ENCODE measurements at places on chromosomes 4 and X. TPM values are rescaled to one million over a fixed set of nuclear protein-coding genes. Genes with fewer than 3 reads are reported as not detected.

- DNase-seq: no peak
These were observed 10.2 kb downstream of the CCNG2 start for GRCh38 chr4:77167173-77167572.

DNA sequence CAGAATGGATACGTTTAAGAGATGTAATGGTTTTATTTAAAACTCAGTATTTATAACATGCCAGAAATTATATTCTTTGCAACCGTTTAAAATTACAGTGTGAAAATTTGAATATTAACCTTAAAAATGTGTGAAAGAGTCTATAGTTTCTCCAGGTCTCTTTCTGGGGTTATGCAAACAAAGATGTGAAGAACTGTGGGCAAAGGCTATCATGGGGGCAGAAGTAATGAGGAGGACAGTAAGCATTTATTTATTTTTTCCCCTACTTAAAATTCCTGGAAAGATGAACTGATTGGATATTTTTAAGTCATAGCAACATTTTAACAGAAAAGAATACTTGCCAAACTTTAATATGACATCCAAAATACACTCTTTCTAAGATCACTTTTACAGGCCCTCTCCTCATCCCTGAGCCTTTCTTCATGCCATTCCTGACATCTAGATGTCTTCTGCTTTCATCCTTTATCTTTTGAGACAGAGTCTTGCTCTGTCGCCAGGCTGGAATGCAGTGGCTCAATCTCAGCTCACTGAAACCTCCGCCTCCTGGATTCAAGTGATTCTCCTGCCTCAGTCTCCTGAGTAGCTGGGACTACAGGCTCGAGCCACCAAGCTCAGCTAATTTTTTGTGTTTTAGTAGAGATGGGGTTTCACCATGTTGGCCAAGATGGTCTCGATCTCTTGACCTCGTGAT, 46.1 kb downstream of the TMEM131L start:
- DNase-seq: no peak

DNA sequence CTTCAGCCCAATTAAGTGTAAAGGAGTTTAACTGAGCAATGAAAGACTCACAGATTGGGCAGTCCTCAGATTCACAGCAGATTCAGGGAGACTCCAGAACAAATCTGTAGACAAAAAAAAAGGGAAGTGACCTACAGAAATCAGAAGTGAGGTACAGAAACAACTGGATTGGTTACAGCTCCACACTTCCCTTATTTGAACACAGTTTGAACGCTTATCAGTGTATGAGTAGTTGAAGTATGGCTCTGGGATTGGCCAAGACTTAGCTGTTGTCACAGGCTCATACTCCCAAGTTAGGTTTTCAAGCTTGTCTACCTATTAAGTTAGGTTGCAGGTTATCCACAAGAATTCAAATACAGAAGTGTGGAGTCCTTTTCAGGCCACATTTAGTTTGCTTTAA, 112.4 kb upstream of the ELOVL6 start:
- no peak for DNase-seq

Gene TENT5D
- not detected for total RNA-seq

Gene CDX4
- total RNA-seq: not detected

Gene PTTG2
- not detected for total RNA-seq

DNA sequence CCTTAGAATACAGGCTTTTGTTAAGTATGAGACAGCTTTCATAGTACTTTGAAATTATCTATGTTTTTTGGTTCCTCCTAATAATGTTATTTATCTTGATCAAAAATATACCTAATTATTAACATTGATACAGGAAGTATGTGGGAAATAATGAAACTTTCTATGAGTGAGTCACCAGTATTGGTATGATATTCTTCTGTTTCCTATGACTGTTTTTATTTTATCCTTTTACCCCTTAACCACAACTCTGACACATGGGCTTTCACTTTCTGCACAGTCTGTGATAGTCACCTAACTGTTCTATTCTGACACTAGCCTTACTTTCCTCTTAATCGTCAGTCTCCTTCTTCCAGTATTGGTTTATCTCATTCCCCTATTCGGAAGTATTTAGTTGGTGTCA, 4.7 kb downstream of the THAP9 start:
- no peak for DNase-seq

GRCh38 chr4:119211867-119212233, 663 bp upstream of the USP53 start:
- no peak for DNase-seq

DNA sequence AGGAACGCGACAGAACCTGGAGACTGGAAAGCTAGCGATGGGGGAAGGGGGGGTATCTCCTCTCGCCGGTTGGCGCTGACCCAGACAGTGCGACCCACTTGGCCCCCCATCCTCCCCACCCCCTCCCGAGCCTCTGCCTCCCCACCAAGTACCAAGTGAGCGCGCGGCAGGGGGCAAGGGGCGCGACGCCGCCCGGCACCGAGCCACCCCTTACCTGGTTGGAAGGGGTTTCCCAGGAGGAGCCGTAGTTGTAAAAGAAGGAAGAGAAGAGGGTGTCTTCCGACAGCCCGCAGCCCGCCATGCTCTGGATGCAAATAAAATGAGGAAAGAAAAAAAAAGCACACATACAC, 112.2 kb downstream of the DHX15 start:
- DNase-seq: no peak

DNA sequence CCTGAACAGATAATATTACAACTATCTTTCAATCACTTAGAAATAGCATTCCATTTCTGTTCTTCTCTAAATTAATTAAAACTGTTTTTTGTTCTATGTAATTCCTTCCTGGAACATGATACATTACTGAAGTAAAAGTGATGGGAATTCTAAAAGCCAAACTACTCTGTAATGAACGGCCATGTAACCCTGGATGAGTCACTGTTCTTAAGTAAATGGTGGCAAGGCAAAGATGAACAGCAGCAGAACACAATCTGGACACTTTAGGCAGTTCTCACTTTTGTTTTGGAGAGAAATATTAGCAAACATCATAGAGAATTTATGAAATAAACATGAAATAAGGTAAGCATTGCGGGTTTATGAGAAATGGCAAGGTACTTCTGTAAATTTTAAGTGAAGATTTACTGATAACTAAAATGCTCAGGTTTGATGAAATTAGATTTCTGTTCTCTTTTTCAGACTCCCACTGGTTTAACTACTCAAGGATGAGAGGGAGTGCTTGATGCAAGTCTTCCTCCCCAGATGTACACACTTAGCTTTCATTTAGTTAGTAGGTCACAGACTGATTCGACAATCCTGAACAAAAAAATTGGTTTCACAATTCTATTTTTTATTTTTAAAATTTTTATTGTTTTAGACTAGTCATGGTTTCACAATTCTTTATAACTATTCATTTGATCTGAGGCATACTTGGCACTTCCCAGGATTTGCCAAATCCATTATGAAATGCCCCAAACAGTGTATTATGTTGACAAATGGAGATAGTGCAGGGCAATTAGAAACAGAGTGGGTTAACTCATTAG, 964 bp upstream of the GPR82 start:
- DNase-seq: no peak

Gene ATOH1
- not detected for total RNA-seq

GRCh38 chr4:79141530-79141929, 184.3 kb downstream of the NAA11 start:
- no peak for DNase-seq

DNA sequence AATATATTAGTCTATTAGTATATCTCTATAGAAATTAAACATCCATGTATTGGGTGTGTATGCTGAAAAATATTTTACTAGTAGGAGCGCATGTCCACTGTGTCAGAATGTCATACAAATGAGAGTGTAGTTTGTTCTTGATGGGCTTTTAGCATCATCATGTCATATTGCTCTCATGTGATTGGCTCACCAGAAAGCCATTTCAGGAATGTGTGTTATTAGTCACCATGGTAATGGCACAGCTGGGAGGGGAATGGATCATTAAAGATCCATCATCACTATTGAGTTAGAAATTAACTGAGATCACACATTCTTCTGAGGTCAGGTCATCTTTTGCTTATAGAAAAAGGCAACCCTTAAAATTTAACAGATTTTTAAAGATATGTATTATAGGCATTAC, 77.3 kb downstream of the PHEX start:
- DNase-seq: no peak

Data from spinal cord (tissue), 10 donors.